Kidney glomerular epithelial cell (primary cell): ENCODE measurements at places on chromosomes 2 and 18.

DNA sequence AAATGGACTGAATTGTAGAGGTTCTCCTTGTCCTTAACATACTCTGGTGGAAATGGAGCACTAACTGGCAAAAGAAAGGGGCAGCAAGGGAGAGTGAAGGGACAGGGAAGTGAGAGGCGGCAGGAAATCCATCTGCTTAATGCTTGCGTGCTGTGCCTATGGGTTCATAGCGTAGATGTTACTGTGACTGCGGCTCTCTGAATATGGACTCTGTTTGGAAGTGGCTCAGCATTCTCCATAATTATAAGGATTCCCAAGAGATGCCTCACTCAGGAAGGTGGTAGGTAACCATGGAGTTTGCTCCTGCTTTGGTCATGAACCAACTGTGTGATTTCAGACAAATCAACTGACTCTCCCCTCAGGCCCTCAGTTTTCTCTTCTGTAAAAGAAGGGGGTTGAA lies 50.0 kb downstream of the MYO3B start:
- no peak for DNase-seq

GRCh38 chr2:233265899-233266431 lies 14.5 kb downstream of the ATG16L1 start:
- peak; percentile 39 for DNase-seq

DNA sequence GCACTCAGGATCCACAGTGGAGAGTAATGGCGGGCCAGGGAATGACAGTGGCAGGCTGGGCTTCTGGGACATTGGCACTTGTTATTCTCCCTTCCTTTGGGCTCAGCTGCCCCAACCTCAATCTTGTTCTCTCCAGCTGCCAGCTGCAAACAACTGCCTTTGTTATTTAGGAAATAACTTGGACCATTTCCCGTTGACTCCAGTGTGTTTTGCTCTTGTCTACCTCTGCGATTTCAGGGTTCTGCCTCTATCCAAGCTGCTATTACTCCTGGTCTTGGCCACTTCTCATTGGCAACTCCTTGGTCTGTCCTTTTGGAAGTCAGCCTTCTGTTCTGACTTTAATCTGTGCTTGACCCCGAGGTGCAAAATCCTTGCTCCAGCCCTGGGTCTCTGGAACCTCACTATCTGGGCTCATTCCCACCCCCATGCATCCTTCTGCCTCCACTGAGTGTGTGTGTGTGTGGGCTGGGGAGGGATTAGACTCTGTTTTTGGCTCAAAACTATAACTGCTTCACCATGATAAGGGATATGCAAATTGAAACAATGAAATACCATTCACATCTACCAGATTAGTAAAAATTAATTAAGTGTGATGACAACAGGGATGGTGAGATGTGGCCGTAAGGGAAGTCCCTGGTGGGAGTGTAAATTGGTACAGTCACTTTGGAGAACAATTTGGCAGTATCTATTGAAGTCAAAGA lies 134.1 kb upstream of the CXCR4 start:
- no peak for DNase-seq

GRCh38 chr2:211175956-211176355 lies 619.6 kb downstream of the CPS1 start:
- DNase-seq = no peak

DNA sequence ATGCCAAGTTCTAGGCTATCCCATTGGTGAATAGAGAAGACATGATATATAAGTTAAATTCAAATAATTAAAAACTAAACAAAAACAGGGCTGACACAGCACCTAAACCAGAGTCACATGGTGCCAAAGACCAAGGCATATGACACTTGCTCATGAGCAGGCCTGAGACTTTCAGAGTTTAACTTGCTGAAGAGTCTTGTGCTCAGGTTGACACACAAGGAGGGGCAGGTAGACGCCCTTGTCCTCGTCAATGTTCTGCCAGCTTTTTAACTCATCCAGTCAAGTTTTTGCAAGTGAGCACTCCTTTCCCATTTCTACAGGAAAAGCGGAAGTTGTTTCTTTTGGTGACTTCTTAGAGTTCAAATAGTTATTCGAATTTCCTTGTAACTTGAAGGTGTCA lies 289.7 kb downstream of the CYRIA start:
- DNase-seq = no peak

DNA sequence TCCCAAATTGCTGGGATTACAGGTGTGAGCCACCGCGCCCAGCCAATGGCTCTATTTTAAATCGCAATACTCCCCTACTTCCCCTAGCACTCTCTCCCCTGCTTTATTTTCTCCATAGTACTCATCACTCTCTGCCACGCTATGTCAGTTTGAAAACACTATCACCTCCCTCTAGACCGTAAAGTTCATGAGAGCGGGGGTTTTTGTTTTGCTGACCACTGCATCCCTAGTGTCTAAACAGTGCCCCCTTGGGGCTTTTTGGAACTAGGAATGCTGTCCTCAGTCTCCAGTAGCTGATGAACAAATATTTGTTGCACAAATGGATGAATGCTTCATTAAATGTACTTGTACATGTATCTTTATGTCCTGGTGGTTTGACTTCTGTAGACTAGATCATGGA lies 44.1 kb downstream of the ATOH8 start:
- DNase-seq = no peak

DNA sequence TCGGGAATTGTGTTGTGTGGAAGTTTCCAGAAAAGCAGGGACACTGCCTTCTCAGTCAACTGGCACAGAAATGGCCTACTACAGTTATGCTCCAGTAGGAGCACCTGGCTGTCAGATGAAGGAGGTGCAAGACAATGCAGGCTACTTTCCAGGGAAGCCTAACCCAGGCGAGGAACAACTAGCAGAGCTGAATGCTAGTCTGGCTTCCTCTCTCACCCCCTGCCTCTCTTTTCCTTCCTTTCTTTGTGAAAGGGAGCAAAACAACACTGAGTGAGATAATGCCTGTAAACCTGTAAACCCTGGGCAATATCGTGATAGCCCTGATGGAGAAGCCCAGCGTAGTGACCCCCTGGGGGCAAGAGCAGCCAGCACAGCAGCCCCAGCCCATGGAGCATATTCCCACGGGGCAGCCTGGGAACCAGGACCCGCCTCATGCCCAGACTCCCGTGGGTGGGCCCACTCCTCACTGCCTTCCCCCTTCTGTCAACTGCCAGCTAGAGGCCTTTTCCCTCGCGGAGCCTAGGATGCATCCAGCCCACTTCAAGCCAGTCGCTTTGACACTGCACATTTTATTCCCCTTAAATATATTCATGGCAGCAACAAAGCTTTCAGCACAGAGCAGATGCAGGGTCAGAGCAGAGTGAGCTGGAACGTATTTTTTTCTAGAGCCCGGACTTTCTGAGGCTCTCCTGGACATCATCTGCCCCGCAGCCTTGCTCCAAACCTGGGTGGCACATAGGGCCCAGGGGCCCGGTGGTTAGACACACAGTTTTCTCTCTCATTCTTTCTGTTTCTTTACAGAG lies 77.0 kb downstream of the PDCL3 start:
- DNase-seq = no peak

GRCh38 chr2:85760371-85760770 lies 6.6 kb downstream of the ATOH8 start:
- no peak for DNase-seq

DNA sequence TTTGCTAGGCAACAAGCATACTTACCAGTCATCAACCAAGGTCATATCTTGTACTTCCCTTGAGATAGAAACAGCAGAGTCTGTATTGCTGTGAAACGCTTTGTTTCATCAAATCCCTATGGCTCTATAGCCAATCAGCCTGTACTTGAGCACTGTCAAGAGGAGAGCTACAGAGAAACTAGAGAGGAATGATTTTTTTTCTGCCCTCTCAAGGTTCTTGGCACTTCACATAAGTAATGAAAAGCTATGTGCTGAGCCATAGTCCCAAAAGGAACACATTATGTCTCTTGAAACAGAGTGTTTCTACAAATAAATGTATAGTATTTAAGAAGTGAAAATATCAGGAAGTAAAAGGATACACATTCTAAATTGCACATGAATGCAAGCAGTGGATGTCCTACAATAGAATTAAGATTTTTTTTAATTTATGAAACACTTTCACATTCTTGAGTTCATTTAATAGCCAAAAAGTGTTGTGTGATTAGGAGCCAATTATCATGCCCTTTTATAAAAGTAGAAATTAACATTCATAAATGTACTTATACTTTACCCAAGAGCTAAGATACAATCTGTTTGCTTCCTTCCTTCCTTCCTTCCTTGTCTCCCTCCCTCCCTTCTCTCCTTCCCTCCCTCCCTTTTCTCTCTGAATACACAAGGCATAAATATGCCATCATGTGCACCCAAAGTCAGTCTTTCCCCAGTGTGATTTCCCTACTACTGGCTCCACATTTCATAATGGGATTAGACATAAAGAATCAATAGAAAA lies 131.8 kb downstream of the CSRNP3 start:
- DNase-seq = no peak

DNA sequence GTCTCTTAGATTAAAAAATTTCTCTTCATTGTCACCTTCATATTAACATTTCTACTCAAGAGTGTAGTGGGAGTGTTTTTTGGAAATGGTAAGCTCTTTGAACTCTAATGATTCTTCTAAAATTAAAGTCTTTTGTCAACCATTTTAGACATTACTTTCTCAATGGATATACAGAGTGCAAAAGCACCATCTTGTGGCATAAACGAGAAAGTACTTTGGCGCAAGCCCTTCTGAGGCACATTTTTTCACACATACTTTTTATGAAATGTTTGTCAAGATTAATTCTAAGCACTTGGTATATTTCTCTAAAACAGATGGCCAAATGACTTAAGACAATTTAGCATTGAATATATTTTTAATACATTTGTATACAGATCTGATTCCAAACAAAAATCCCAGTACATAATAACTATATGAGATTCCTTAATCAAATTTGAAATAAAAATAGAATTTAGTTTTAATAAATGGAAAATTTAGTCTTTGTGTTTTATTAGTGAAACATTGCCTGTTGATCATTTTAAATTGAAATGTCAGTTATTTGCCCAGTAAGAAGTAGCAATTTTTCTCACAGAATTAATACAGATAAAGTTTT lies 63.3 kb upstream of the GALNT5 start:
- DNase-seq = peak; percentile 62

GRCh38 chr18:36630917-36631316 lies 197.9 kb downstream of the TPGS2 start:
- DNase-seq = no peak

DNA sequence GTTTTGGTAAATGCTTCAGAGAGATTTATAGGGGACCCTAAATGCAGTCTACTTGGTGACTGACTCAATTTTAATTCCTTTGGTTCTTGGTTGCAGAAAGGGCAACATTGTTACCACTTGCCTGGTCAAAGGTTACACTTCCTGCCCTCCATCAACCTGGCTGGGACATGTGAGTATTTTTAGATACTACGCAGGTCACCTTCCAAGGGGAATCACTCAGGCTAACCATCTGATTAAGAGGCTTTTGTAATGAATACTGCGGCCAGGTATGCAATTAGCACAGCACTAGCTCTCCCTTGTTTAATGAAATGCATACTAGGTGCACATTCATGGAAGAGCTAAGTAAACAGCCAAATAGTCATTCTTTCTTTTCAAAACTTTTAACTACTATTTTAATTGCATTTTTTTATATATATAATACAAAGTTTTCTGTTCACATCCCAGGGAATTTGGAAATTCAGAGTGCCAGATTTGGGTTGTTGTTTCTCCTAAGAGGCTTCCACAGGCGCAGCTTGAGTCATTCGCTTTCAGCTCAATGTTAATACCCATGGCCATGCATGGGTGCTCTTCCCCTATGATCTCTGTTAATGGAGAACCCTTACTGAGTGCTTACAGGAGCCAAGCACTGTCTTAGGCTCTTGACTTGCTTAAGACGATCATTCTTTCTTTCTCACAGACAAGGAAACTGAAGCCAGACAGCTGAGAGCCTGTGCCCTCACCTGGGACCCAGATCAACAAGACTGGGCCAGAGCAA lies 152.2 kb downstream of the MTX2 start:
- DNase-seq = peak; percentile 70

DNA sequence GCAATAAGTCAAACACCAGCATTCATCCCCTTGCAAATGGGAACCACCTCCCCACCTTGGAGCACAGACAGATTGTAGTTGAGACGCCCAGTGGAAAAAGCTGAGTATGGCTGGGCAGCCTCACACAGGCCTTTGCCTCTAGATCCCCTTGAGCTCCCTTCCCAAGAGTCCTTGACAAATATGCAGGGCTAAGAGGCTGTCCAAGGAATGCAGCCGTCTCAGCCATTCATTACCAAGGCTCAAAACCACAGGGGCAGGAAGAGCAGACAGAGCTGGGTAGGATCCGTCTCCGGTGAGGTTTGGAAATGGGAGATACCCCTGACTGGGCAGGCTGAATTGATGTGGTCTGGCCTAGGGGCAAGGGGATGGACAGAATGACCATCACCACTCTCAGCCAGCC lies 557.1 kb downstream of the TNS1 start:
- DNase-seq = peak; percentile 22

DNA sequence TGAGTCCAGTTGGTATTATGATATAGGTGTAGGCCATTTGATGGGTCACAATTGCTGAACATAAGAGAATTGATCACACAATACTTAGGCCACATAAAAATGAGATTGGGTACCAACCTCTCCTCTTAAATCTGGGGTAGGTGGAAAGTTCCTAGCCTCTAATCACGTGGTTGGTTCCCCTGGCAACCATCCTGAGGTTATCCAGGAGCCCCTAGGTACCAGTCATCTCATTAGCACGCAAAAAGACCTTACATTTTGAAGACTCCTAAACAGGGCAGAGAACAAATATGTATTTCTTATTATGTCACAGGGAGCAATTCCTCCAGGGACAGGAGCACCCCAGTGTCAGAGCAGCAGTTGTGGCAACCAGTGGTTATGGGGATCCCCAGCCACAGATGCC lies 12.7 kb upstream of the SELENOI start:
- DNase-seq = no peak

DNA sequence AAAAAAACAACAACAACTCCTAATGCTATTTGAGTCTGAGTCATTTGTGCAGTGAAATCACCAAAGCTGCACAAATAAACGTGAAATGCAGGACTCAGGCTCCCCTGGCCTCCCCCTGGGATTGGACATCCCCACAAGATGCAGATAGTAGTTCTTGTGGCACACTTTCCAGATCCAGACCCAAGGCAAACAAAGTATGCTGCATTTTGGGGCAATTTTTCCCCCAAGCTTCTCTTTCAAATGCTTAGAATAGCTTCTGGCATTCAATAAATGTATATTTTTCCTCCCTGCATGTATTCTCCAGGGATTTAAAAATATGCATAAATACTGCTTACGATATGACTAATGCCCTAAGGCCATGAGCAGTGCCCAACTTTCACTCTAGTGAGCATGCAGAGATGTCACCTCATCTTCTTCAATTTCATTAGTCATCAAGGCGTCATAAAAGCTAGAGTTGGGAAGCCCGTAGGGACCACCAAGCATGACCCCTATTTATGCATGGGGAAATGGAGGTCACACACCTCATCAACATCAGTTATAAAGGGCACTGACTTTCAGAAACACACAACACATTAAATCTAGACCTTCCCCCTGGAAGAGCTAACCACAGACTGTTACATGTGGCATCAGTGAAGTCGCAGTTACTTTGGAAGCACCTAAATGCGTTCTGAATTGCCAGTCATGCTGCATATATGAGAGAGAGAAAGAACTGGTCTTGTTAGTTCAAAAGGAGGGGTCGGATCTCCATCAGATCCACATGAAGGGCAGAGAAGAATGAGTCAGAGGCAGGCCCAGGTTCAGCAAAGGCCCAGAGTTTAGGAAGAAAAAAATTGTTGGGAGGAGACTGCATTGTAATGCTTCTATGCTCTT lies 374.1 kb downstream of the LPIN1 start:
- DNase-seq = no peak
